ENCODE measurements at places on chromosomes 4 and X.
A peak's percentile ranks its signal among the peaks of the same experiment; 100 is the strongest.

DNA sequence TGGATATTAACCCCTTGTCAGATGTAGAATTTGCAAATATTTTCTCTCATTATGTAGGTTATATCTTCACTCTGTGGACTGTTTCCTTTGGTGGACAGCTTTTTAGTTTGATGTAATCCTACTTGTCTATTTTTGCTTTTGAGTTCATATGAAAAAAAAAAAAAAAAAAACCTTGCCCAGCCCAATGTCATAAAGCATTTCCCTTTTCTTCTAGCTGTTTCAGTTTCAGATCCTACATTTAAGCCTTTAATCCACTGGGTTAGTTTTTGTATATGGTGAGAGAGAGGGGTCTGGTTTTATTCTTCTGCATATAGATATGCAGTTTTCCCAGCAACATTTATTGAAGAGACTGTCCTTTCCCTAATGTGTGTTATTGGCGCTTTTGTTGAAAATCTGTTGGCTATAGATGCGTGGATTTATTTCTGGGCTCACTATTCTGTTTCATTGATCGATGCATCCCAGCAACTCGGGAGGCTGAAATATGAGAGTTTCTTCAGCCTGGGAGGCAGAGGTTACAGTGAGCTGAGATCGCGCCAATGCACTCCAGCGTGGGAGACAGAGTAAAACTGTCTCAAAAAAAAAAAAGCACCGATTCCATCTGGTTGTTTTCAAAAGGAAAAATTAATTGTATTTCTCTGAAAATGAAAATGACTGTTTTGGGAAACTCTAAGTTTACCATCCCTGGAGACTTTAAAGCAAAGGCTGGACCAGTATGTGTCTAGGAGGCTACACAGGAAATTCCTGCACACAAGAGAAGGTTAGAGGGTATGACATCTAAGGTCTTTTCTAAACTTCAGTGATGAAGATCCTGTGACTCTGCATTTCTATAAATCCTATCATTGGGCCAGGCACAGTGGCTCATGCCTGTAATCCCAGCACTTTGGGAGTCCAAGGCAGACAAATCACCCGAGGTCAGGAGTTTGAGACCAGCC is 35.6 kb downstream of the STEEP1 start:
- no peak for DNase-seq

DNA sequence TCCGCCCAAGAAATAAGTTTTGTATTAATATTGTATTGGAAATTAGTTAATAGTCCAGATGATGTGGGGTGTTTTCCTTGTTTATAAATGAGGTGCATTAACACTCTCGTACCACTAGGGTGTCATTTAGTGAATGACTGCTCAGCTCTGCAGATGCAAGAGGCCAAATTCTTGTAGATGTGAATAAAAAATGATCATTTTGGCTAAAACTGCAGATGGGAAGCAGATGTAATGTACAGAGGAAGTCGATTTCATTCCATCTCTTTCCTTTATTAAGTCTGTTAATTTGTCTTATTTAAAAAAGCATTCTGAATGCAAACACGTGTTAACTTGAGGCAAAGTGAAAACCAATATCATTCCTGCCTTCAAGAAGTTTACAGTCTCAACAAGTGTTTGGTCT is 108.1 kb downstream of the DHX15 start:
- DNase-seq, result no peak

- no peak for DNase-seq
These were observed 214.4 kb upstream of the CPEB2 start for GRCh38 chr4:14787894-14788293.

DNA sequence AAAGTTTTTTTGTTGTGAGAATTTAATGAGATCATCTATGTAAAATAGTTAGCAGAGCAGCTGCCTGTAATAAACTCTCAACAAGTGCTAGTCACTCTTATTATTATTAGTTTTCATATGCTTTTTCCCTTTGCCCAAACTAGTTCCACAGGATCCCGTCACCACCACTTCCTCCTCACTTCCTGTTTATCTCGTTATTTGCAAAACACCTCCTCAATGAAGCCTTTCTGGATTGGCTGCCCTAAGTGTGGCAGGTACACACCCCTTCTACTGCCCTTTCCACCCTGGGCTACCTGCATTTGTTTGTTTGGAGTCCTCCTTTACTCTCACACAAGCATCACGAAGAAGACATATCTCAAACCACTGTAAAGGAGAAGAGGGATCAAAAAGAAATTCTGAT is 54.4 kb upstream of the KLF3 start:
- DNase-seq, result no peak

DNA sequence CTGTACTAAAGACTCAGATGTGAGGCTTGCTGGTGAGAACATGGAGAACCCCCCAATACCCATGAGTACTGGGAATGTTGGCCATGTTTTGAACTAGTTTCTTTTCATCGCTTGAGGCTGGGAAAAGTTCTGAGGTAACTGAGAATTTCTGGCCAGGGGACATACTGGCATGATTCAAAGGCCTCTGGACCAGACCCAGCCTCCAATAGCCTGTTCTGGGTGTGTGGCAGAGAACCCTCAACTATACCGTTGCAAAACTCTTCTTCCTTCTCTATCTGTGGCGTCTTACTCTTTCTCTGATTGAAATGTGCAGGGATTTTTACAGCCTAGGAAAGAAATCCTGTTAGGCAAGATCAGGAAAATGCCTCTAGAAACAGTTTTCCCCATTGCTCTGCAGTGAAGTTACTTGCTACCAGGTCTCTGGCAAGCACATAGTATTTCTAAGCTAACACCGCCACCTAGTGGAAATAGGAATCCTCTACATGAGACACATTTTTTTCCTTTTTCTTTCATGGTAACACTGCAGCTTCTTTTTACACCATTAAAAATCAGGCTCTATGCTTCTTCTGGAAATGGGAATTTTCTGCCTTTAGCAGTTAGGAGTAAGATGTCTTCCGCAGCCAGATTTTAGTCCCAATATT is 170.7 kb upstream of the ZCCHC13 start:
- peak; percentile 50 for DNase-seq

- DNase-seq, result peak; percentile 24
These were observed 8.7 kb downstream of the EGF start for GRCh38 chr4:109921384-109921808.

- DNase-seq, result peak; percentile 81
These were observed 1.6 kb upstream of the LIN54 start for GRCh38 chr4:83012200-83012686.

DNA sequence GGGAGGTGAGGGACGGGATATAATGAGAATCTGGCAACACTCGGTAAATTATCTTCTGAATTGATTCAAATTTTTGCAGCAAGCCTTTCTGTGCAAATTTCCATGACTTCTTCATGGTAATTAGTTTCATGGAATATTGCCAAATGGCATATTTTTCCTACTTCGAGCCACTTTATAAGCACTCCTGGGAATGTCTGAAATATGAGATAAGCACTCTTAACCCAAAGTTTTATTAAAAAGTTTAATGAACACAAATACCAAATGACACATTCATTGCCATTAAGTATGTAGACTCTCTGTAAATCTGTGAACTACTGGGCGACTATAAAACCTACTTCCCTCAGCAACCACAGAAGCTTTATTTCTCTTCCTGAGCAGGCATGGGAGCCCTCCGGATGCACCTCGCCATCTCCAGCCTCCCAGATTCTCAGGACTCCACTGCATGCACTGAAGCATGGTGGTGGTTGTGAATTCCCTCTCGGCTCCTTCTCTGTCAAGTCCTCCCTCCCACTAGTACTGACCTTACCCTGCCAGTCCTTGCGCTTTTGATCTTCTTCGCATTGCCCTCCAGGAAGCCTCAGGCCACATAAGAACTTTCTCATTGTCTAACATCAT is 154.4 kb upstream of the RPL34 start:
- no peak for DNase-seq

DNA sequence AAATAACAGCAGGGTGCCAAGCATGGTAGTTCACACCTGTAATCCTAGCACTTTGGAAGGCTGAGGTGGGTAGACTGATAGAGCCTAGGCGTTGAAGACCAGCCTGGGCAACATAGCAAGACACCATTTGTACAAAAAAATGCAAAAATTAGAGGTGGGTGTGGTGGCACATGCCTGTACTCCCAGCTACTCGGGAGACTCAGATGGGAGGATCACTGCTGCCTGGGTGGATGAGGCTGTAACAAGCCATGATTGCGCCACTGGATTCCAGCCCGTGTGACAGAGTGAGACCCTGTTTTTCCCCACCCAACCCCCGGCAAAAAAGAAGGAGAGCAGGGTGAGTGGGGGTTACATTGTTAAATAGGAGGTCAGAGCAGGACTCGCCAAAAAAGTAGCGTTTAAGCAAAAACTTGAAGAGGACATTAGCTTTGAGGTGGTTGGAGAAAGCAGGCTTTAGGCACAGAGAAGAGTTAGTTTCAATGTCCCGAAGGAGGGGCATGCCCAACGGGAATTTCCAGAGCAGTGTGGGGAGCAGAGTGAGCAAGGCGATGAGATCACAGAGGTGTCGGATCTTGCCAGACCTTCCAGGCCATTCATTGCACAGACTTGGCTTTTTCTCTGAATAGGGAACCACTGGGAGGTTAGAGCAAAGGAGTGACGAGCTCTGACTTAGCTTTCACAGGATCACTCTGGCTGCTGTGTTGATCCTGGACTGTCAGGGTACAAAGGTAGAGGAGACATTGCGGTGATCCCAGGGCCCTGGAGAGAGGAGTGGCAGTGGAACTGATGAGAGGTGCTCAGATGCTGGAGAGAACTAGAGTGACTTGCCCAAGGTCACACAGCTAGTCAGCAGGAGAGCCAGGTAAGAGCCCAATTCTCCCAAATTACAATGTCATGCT is 70.6 kb downstream of the TRAPPC11 start:
- no peak for DNase-seq

DNA sequence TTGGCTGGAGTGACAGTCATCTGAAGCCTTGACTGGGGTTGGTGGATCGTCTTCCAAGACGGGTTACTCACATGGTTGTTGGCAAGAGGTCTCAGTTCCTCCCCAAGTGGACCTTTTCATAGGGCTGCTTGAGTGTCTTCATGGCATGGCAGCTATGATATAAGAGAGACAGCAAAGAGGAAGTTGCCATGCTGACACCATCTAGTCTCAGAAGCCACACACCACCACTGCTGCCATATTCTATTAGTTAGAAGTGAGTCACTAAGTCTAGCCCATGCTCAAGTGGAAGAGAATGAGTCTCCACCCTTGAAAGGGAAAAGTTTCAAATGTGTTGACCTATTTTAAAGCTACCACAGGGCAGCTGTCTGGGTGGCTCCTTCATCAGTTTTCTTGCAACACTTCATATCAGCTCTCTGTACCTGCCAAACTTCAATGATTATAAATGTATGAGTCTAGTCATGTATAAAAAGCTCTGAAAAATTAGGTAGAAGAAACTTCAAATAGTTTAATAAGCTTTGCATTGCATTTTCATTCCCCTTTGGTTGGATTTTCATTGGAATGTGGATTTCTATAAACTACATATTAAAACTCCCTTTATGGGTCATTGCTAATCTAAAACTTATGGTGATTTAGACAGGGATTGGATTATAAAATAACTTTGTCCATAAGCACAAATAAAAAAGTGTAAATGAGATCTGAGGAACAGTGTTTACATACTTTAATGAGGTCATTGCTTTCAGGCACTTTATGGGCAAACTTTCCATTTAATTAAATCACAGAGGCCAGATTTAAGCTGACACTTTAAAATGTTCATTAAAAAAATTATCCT is 68.0 kb upstream of the ATXN3L start:
- DNase-seq, result no peak

DNA sequence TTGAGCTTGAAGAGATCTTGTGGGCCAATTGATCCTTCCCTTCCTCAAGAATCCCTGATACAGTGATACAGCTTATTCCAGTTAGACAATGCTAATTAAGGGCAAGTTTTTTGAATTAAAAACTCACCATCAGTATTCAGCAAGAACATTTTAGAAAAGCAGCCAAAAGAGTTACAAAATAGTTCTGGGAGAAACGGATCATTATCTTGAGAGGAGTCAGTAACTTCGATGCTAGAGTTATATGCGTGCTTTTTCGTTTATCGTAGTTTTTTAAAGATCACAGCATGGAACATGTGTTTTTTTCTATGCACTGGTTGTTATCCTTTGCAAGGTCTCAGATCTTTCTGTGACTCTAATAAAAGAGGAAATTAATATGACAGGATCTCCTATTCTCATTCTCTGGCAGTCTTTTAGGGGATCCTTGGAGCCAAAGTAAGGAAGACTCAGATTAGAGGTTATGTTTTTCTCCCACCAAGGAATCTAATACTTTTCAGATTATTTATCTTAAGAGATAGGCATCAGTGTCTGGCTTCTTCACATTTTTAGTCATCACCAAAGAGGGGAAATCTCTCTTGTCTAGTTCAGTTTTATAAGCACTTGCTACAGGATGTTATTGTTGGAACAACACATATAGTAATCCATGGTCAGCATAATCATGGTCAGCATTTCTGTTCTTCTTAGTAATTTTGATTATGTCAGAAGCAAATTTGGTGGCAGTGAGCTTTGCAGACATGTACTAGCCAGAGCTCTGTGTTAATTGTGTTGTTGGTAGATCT is 109.7 kb downstream of the PDLIM5 start:
- DNase-seq, result no peak

DNA sequence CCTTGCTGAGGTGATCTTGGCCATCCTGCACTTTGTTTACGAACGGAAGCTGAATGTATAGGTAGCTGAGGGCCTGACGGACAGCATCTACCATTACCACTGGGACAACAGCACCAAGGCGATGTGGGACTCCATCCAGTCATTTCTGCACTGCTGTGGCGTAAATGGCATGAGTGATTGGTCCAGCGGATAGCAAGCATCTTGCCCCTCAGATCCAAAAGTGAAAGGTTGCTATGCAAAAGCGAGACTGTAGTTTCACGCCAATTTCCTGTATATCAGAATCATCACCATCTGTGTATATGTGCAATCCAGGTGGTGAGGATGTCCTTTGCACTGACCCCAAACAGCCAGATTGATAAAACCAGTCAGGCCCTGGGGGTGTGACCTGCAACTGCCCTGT is 4.2 kb upstream of the PYURF start:
- DNase-seq, result no peak

DNA sequence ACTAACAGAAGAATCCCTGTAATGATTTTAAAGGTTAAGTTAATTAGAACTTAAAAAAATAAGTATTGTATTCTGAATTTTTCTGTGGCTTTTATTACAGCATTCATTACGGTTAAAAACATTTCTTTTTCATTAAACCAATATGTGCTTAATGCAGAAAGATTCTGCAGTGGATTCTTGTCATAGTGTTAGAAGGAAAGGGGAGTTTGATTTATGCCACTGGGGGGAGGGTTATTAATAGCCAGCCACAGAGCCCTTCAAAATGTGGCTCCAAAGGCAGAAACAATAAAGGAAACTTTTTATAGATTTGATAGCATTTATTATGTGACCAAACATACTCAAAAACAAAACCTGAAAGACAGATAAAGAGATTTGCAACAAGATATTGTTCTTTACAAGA is 9.1 kb downstream of the SMAD1 start:
- DNase-seq, result no peak

- no peak for DNase-seq
These were observed 30.2 kb downstream of the RBBP7 start for GRCh38 chrX:16839852-16840460.

DNA sequence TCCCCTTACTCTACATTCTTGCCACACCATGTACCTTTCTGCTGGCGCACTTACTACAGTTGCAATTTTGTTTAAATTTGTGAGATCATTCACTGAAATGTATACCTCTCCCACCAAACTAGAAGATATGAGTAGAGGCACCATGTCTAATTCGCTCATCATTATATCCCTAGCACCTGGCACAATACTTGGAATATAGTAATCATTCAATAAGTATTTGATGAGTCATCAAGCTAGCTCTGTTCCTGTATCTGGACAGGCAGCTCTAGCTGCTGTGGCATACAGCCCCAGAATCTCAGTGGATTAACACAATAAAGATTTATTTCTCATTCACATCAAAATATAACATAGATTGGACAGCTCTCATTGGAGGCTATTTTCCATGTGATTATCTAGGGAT is 245.9 kb downstream of the IDS start:
- no peak for DNase-seq
